Stimulated activated CD8-positive, alpha-beta memory T cell treated with anti-CD3 and anti-CD28 coated beads, Interleukin-15, amount 100 ng/mL, for 48 hours (primary cell): ENCODE measurements at places on chromosomes 13 and 19.

GRCh38 chr13:77235456-77236022 lies 91.4 kb downstream of the MYCBP2 start:
- no peak for DNase-seq

DNA sequence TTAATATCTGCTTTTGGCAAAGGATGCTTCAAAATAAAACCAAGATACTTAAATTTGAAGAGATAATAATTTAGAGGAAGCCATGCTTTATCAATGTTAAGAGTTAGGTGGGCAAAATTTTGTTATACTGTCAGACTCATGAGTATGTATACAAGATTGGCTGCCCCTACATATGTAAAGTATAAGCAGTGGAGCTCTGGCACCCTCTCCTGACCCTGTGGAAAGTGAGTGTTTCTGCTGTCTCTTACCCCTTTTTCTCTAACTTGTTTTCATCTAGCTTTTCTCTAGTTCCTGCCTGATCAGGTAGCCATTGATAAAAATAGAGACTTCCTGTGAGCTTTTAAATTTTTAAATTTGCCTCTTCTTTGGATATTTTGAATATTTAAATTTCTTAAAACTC lies 710.9 kb upstream of the SPRY2 start:
- DNase-seq, result no peak

- no peak for DNase-seq
Observed at GRCh38 chr13:58093394-58093793, 461.9 kb downstream of the PCDH17 start.

GRCh38 chr19:5122671-5123409 lies 153.9 kb downstream of the KDM4B start:
- no peak for DNase-seq

GRCh38 chr19:58582985-58583384 lies 9.8 kb upstream of the MZF1 start:
- DNase-seq, result no peak
